ENCODE measurements at places on chromosomes 11 and 22. TPM values are rescaled to one million over a fixed set of nuclear protein-coding genes. Genes with fewer than 3 reads are reported as not detected.

LARGE2 gene
- not detected for total RNA-seq

USP2 gene
- total RNA-seq, result not detected

OR51E2 gene
- not detected for total RNA-seq

DNA sequence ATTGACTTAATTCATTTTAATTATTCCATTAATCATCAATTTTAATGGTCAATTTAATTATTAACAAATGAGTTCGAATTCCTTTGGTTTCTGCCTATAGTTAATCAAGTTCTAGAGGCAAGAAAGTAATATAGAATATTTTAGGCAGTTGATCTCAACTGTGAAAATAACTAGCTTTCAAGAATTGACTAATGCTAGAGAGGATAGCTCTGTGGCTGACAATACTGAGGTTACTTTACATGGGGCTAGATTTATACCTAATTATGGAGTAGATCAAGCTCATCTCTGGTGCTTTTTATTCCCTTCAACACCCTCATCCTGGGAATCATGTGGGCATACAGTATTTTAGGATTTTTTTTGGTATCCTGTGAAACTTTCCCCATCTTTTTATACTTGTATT is 259.4 kb downstream of the GRM5 start:
- DNase-seq, result no peak

GRCh38 chr11:128841461-128842072 is 25.5 kb downstream of the KCNJ1 start:
- no peak for DNase-seq

GRCh38 chr11:76086743-76087635 is 119.3 kb downstream of the WNT11 start:
- peak; percentile 88 for DNase-seq

DNA sequence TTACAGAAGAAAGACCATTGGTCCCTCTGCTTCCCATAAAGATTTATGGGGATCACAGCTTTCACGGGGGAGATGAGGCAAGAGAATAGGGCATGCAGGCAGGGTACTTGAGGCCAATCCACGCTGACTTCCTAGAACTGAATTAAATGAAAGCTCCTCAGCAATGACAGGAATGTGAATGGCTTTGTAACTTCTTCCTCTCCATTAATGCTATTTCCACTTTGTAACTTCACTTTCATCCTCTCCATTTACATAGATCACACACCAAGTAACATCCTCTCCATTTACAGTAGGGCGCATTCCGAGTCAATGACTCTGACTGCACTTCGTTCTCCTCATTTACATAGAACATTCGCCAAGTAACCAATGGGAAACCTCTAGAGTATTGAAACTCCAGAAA is 89.8 kb downstream of the PIWIL4 start:
- no peak for DNase-seq

GRCh38 chr11:119816660-119817059 is 87.7 kb upstream of the NECTIN1 start:
- no peak for DNase-seq

DNA sequence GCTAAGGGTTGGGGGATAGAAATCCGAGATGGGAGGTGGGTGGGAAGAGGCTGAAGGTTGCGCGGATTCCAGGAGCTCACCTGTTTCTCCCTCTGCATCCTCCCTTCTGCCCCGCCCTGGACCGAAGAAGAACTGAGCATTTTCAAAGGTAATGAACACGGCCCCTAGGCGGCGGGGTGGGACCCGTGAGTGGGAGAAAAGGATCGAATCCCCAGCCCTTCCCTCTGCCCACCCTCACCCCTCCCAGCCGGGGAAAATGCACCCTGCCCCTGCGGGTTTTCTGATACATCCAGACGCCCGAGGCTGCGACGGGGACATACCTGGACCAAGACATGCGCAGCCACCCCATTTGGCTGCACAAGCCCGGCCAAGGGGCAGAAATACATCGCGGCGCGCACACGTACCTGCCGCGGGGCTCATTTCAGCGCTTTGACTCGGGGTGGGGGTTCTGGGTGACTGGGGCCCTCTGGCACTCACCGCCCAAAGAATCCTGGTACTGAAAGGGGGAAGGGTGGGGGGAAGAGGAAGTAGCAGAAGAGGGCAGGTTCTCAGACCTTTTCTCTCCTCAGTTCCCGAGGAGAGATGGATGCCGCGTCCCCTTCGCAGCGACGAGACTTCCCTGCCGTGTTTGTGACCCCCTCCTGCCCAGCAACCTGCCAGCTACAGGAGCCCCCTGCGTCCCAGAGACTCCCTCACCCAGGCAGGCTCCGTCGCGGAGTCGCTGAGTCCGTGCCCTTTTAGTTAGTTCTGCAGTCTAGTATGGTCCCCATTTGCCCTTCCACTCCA is 6.0 kb downstream of the VSIG2 start:
- peak; percentile 14 for DNase-seq

- no peak for DNase-seq
Observed at GRCh38 chr11:42049186-42049585, 589.7 kb upstream of the LRRC4C start.

- no peak for DNase-seq
Observed at GRCh38 chr22:41841085-41841712, 8.3 kb downstream of the SREBF2 start.

GRCh38 chr22:29487426-29487986 is 7.5 kb downstream of the NEFH start:
- DNase-seq, result no peak

- peak; percentile 4 for DNase-seq
Observed at GRCh38 chr11:113014262-113015097, 53.3 kb downstream of the NCAM1 start.

DNA sequence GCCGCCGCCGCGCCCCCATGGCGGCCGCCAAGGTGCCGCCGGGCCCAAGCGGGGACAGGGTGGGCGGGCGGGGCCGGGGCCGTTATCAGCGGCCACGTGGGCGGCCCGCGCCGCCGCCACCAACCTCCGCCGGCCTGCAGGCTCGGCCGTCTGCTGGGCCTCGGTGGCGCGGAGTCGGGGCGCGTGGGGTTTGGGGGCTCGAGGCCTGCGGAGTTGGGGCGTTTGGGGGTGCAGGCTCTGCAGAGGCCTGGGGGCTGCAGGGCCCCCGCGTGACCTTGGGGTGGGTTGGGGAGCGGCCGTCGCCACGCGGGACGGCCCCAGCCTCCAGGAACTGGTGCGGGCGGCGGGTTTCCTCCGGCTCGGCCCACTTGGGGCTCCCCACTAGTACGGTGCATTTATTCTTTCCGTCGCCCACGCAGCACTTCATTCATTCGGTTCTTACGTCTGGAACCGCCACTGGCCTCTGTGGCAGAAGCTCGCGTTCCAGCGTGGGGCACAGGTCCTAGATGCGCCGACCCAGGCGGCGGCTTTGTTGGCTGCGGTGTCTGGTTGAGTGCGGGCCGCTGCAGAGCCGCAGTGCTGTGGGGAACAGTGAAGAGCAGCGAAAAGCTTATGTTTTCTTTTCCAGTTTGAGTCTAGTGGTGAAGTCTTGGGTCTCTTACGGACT is 740 bp upstream of the TRMT2A start:
- DNase-seq, result peak; percentile 80

All from GM23248 (cell line).